ENCODE measurements at places on chromosomes 7 and 10.

GRCh38 chr7:156017916-156018700 lies 205.8 kb upstream of the SHH start:
- no peak for DNase-seq

DNA sequence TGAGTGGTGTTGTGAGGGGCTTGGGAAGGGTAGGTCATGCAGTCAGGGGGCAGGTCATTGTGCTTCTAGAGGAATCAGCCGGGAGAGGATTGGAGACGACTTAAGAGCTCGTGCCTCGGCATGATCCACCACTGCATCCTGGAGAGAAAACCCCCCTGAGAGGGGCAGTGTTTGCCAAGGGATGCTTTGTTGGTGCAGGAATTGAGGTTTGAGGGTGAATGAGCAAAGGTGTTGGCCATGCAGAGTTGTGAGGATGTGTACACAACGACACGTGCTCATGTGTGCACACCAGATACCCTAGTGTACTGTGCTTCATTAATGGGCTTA lies 85.6 kb upstream of the ANLN start:
- DNase-seq: no peak

- DNase-seq: no peak
Measured at GRCh38 chr7:124032369-124033094, at the start of gene TMEM229A. TSS of gene TMEM229A (minus strand) at chr7:124033067. CDS start at chr7:124033003, 64 bp downstream.

GRCh38 chr7:33998476-33998875 lies 93.1 kb downstream of the BMPER start:
- no peak for DNase-seq
